Stimulated activated CD8-positive, alpha-beta memory T cell treated with anti-CD3 and anti-CD28 coated beads, Interleukin-7, amount 100 ng/mL, for 4 hours (primary cell): ENCODE measurements at places on chromosomes 5 and 9.
A peak's percentile ranks its signal among the peaks of the same experiment; 100 is the strongest.

- DNase-seq, result no peak
Measured at GRCh38 chr5:54301220-54301619, 9.2 kb downstream of the ARL15 start.

DNA sequence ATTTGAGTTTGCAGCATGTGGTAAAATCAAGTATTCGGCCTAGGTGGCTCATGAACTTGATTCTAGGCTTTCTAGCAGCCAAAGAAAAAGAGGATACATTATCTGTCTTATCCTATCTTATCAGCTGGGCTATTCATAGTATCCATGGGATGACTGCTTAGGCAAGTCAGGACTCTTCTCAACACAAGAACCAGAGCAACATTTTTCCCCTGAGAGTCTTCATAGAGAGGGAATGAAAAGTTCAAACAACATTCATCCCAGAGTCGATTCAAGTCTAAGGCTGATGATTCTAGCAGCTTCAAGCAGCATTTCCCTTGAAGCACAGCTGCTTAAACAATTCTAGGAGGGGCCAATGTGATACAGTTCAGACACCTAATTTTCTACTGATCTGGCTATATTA is 3.0 kb downstream of the S100Z start:
- no peak for DNase-seq

DNA sequence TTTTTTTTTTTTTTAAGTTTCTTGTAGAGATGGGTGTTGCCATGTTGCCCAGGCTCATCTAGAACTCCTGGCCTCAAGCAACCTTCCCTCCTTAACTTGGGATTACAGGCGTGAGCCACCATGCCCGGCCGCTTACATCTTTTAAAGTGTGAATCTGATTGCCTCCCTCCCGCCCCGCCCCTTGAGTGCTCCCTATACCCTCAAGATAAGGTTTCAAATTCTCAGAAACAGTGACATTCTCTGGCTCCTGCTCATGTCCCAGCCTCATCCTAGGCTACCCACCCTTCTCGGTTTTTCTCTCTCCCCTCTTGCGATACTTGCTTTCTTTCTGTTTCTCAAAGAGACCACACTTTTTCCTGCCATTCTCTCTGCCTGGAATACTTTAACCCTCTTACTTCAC is 12.4 kb downstream of the MORN5 start:
- DNase-seq, result no peak

GRCh38 chr9:100286257-100286656 is 66.5 kb downstream of the TEX10 start:
- DNase-seq, result no peak

DNA sequence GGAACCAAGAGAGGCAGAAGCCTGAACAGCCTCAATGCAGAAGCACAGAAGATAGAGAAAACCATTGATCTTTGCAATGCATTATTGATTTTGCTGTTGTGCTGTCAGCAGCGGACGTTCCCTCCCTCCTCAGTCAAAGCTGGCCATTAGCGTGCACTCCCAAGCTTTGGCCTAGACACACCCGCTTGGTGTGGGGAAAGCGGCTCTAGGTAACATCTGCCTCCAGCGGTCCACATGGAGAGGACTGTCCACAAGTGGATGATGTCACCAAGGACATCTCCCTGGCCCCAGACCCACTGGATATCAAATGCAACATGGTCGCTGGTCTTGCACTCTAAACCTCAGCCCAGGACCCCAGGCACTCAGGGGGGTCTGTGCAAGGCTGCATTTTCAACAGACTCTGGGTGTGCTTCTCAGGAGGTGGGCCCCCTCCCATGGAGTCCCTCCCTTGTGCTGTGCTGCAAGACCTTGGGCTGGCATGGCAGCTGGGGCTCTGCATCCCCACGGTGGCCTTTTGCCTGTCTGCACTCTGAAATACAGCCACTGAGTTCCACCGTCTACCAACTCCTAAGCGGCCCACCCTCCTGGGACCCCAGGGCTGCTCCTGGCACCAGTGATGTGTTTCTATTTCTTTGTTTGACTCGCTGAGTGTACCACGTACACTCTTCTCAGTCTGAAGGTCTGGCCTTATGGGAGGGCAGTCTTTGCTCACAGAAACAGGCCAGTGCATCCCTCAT is 1.9 kb downstream of the SEMA4D start:
- no peak for DNase-seq

- DNase-seq, result no peak
Measured at GRCh38 chr9:115884846-115885245, 268.7 kb upstream of the PAPPA start.

GRCh38 chr9:113228130-113228665 is 6.9 kb downstream of the SLC31A1 start:
- no peak for DNase-seq

DNA sequence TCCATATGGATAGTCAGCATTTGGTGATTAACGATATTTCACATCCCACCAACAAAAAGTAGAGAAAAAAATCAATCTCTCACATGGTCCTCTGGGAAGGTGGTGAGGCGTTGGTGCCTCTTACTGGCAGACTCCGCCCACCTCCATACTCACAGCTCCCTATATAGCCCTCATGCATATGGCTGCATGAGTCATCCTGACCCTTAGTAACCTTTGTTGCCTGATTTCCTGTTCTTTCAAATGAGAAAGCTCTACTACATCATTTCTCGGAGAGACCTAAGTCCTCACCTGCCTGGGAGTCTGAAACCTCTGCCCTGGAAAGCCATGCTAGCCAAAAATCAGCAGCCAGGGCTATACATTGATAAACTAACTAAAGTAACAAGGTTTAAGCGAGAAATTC is 33.3 kb upstream of the ABCA1 start:
- peak; percentile 11 for DNase-seq

- no peak for DNase-seq
Measured at GRCh38 chr5:56402266-56403220, 169.4 kb upstream of the ANKRD55 start.

GRCh38 chr5:169367861-169368260 is 66.9 kb upstream of the SLIT3 start:
- DNase-seq, result no peak

DNA sequence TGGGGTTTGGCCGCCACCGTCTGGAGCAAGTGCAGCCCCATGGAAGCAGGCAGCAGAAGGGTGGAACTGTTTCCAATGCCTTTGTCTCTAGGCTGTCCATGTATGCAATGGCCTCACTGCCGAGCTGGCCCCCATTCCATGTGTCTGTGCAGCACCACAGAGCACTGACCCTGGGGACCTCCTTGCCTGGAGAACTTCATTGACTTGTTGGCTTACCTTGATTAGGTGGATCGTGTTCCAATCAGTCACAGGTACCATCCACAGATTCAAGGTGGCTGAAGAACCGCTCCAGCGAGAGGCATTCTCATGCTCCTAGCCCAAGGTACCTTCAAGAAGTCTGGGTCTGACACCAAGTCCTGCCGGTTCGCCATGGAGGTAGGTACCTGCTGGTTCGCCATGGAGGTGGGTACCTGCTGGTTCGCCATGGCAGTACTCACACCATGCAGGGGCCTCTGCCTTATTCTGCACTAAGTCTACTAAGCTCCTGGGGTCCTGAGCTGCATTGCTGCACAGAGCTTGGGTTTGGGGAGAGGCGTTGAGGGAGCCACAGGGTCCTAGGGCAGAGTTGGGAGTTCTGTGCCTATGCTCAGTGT is 358.3 kb upstream of the IRX1 start:
- DNase-seq, result no peak

GRCh38 chr5:10885026-10885425 is 124.0 kb upstream of the DAP start:
- DNase-seq, result no peak

DNA sequence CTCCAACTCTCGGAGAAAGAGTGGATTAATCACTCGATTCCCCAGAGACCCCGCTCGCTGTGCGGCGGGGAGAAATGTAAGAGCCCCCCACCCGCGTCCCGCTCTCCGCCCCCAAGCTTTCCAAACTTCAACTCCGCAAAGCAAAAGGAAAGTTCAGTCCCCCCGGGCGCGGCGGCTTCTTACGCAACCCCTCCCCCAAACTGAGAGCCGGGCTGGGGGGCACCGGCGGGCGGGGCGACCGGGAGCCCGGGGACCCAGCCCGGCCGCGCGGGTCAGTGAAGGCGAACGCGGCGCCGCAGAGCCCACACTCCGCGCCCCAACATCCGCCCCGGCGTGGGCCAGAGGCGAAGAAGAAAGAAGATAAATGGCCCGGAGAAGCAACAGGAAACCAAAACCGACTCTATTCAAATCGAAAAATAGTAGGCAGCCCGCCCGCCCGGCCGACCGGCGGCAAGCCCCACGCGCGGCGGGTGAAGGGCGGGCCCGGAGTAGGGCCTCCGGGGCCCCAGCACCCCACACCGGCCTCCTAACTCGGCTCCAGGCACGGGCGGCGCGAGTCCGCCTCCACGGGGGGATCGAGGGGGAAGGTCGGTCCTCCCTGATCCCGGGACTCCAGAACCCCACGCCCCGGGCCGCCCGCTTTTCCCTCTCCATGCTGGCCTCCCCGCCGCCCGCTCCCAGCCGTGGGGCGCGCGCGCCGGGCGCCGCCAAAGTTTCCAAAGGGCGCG is 720 bp downstream of the NOTCH1 start:
- DNase-seq, result peak; percentile 52

- no peak for DNase-seq
Measured at GRCh38 chr5:138169124-138169523, 9.3 kb downstream of the BRD8 start.
